ENCODE measurements at places on chromosomes 11 and 22.
A peak's percentile ranks its signal among the peaks of the same experiment; 100 is the strongest.

DNA sequence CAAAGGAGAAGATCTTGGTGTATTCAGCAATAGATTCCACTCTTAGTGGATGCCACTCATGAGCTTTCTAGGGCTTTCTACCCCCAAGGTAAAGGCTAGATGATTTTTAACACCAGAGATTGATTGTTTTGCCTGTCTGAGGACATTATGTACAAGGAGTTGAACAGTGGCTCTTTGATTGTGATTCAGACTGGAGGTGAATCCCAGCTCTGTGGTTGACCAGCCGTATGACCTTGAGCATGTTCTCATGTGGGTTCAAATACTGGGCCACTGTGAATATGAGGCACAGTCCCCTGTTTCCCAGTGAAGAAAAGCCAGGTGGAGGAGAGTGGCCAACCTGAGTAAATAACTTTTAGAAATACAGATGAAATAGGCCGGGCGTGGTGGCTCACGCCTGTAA lies 24.0 kb upstream of the PARVB start:
- no peak for DNase-seq

DNA sequence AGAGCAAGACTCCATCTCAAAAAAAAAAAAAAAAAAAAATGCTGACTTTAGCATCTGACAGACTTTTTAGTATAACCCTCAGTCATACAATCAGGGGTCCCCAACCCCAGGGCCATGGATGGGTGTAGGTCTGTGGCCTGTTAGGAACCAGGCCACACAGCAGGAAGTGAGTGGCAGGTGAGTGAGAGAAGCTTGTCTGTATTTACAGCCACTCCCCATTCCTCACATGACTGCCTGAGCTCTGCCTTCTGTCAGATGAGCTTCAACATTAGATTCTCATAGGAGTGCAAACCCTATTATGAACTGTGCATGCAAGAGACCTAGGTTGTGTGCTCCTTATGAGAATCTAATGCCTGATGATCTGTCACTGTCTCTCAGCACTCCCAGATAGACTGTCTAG lies 3.3 kb downstream of the FAM227A start:
- no peak for DNase-seq

DNA sequence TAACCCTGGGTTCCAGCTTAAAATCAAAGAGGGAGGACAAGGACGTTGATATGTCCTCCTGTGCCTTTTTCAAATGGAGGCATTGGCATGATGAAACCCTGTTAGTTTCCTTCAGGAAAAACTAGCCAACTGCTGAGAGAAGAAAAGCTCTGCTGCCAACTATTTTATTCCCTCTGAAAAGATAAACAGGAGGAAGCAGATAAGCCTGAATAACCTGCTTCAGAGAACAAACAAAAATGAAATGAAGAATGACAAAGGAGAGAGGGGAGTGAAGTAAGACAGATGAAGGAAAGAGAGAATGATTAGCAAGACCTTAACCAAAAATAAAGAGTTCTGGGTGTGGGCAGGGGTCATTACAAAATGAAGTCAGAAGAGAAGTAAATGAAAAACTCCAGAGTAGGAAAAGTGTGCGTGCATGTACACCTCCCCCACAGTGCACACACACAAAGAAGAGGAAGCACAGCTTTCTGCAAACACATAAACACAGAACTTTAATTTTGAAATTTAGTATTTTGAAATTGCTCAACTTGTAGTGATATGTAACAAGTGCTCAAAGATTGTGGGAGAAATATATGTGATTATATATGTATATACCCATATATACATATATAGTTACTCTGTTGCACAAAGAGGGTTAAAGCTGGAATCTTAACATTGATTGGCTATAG lies 332.2 kb downstream of the LUZP2 start:
- no peak for DNase-seq

- DNase-seq = no peak
Observed at GRCh38 chr11:33291004-33291777, 34.0 kb downstream of the HIPK3 start.

GRCh38 chr11:44944181-44944852 lies 6.4 kb downstream of the TP53I11 start:
- no peak for DNase-seq

- DNase-seq = no peak
Observed at GRCh38 chr11:72741429-72741833, 10.8 kb downstream of the ARAP1 start.

GRCh38 chr11:115672999-115673411 lies 168.8 kb upstream of the CADM1 start:
- DNase-seq = no peak

GRCh38 chr11:84833488-84834088 lies 793.6 kb downstream of the DLG2 start:
- DNase-seq = no peak

GRCh38 chr22:32809786-32810554 lies 8.5 kb downstream of the TIMP3 start:
- DNase-seq = no peak

- DNase-seq = no peak
Observed at GRCh38 chr22:49942565-49943404, 17.8 kb upstream of the PIM3 start.

GRCh38 chr11:102470251-102470650 lies 17.7 kb upstream of the TMEM123 start:
- DNase-seq = peak; percentile 35

GRCh38 chr11:72375241-72375960 lies 58.9 kb downstream of the CLPB start:
- no peak for DNase-seq

GRCh38 chr11:23315286-23315685 lies 455.0 kb upstream of the CCDC179 start:
- DNase-seq = no peak

- no peak for DNase-seq
Observed at GRCh38 chr11:64869571-64870175, 8.7 kb downstream of the EHD1 start.

DNA sequence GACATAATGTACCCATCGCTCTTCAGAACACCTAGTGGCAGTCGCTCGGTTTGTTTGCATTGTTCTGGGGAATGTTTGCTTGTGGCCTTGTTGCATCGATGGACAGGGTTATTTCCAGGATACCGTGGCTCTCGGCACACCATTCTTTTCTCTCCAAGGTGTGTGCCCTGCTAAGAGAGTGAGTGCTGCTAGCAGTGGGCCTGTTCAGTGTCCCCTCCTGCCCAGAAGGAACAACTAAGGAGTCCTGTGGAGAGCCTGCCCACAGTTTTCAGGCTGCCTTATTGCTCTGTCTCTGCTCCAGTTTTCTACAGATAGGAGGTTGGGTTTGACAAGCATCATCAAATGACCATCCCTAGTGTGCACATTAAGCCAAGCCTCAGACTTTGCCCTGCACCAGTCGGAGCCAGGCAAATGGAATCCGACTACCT lies 1.4 kb downstream of the CRY2 start:
- DNase-seq = no peak

DNA sequence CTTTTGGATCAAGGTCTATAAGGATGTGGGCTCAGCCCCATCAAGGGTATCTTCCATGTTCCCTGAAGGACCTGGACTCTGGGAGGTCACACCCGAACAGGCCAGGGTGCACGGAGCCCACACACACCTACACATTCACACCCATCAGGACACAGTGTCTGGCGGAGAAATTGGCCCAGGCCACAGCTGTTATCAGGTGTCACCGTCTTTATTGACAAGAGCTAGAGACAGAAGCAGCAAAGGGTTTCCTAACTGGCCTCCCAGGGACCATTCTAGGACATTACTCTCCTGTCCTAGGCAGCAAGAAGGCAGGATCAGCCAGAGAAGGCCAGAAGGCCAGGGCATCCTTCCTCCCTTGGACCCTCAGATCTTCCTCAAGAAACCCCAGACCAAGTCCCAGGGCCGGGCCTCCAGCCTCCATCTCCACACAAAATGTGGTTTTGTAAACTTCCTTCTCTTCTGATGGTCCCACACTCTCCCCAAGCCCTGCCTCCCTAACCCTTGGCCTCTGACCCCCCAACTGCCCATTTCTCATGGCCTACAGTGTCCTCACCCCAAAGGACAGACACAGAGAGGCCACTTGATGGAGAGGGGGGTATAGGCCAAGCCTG lies 8.1 kb downstream of the SSTR3 start:
- no peak for DNase-seq

DNA sequence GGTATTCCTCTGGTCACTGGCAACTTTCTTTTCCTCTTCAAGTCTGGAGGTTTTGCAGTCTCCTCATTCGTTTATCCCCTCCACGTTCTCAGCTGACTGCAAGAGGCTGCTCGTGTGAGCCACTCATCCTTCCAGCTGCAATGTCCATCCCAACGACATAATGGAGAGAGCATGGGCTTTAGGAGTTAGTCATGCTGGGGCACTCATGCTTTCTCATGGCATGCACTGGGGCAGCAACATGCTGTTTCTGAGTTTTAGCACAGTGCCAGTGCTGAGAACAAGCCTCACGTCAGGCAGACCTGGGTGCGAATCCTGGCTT lies 7.1 kb downstream of the DCPS start:
- no peak for DNase-seq

DNA sequence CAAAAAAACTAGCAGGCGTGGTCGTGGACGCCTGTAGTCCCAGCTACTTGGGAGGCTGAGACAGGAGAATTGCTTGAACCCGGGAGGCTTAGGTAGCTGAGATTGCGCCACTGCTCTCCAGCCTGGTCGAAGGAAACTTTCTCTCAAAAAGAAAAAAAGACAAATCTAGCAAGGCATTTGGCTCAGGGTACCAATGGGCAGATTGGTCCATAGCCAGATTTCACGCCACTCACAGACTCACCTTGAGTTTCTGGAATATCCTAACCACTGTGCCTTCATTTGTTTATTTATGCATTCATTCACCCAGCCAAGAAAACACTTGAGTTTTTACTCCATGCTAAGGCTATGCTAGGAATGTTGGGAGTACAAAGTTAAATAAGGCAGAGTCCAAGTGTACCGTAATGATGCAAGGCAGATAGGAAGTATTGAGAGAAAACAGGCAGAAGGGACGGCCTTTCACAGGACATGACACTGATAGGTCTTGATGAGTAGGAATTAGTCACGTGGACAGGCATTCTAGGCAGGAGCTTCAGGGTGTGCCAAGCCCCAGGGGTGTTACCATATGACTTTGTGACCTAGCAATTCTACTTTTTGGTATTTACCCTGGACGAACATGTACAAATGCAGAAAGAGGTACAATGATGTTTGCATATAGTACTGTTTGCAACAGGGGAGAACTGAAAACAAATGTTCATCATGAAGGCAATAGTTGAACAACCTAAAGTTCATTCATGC lies 3.0 kb upstream of the PACSIN3 start:
- no peak for DNase-seq

- no peak for DNase-seq
Observed at GRCh38 chr22:23044570-23044969, 25.7 kb upstream of the GNAZ start.

DNA sequence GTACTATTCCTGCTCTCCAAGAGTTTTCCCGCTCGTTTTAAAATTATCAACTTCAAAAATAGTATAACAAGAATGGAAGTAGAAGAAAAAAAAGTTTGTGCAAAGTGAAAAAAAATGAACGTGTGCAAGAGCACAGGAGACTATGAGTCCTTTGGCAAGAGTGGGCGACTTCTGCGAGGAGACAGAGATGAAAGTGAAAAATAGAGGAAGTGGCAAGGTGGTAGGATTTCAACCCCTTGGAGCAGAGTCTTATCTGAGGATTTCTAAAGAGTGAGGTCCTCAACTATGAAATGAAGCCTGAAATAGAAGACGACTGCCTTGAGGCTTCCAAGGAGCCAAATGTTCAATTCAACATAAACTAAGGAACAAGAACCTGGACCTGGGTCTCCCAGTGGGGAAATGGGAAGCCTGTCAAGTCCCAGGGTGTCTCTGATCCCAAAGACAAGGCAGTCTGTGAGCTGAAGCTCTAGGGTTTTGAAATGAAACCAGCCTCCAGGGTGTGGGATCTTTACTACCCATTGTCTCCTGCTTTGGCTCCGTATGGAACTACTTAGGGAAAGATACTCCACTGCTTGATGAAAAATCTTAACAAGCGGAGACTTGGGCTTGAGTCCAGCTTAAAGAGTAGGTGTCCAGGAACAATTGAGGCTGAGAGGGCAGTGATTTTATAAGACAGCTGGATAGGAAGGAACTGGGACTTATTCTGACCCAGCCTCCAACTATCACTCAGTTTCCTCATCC lies 4.8 kb downstream of the P4HA3 start:
- no peak for DNase-seq

DNA sequence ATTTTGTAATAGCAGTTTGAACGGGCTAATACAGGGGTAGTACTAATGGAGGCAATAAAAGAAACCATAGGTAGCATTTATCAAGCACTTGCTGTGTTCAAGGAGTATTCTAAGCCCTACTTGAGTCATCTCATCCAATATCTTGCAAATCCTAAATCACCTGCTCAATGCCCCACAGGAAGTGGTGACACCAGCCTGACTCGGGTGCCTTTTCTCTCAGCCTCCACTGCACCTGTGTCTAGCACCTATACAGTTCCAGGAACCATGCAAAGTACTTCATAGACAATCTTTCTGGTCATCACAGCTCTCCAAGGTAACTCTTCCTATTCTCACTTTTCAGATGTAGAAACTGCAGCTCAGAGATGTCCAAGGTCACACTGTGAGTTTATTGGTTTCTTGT lies 98.0 kb downstream of the PRR5L start:
- no peak for DNase-seq

GRCh38 chr11:112162761-112163546 lies 940 bp downstream of the IL18 start:
- no peak for DNase-seq

- DNase-seq = no peak
Observed at GRCh38 chr11:1732418-1733008, 17.9 kb downstream of the IFITM10 start.

- no peak for DNase-seq
Observed at GRCh38 chr22:33880986-33881385, 39.3 kb downstream of the LARGE1 start.

- no peak for DNase-seq
Observed at GRCh38 chr11:120718171-120718570, 206.6 kb downstream of the GRIK4 start.

GRCh38 chr11:15858881-15859280 lies 497.5 kb downstream of the SOX6 start:
- no peak for DNase-seq

GRCh38 chr22:33940741-33941140 lies 20.5 kb upstream of the LARGE1 start:
- DNase-seq = no peak

- DNase-seq = no peak
Observed at GRCh38 chr11:66546368-66546965, at the start of gene ACTN3. ACTN3 (plus strand) TSS chr11:66546903; CDS start chr11:66546938, 35 bp downstream.

DNA sequence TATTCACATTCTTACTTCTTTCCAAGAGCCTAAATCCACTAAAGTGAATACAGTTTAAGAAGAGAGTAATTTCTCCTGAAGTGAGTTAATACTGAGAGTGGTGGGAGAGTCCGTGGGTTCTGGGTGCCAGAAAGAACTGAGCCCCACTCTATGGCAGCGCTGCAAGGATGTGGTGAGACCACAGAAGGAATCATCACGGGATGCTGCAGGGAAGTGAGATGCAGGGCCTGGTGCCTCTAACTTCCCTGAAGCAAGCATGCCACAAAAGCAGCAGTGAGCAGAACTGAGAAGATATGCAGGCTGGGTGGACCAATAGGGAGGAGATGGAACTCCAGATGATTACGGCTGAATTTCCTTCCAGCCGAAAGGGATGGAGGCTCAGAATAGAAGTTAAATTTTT lies 5.0 kb upstream of the MMP12 start:
- DNase-seq = no peak

GRCh38 chr11:67309166-67309565 lies 5.8 kb downstream of the SSH3 start:
- DNase-seq = no peak

- DNase-seq = no peak
Observed at GRCh38 chr11:115721296-115721995, 217.2 kb upstream of the CADM1 start.

GRCh38 chr11:122772945-122773344 lies 65.4 kb upstream of the CRTAM start:
- DNase-seq = no peak

GRCh38 chr11:68441466-68442230 lies 18.9 kb upstream of the PPP6R3 start:
- DNase-seq = no peak

Measured in activated CD4-positive, alpha-beta T cell treated with anti-CD3 and anti-CD28 coated beads for 4 hours (primary cell).